ENCODE measurements at places on chromosomes 7 and 10.

GRCh38 chr7:52705768-52706167 is 329.7 kb upstream of the POM121L12 start:
- DNase-seq: no peak

DNA sequence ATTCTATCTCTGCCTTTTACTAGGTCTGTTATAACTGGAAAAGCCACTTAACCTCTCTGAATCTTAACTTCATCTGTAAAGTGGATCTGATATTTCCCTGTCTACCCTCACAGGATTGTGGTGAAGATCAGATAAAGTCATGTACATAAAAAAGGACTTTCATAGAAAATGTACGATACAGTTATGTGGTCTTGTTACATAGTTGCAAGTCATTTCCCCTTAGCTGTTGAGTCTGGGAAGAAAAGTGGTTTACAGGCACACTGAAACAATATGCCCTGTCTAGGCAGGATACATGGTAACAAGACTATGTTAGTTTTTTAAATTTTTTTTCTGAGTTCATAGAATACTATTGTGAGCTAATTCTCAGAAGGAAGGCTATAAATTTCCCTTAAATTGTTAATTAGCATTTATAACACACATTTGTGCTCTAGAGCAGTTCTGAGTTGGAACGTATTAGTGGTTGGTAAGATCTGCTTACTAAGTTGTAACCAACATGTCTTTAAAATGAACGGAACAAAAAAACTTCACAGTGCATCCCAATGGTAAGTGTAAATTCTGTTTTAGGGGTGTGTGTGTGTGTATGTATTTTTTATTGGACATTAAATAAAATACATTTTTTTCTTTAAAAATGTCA is 7.1 kb upstream of the GSTO1 start:
- DNase-seq: no peak

GRCh38 chr7:70193514-70193913 is 595.2 kb downstream of the AUTS2 start:
- no peak for DNase-seq

GRCh38 chr7:138625849-138626230 is 75.3 kb downstream of the SVOPL start:
- DNase-seq: peak; percentile 69

DNA sequence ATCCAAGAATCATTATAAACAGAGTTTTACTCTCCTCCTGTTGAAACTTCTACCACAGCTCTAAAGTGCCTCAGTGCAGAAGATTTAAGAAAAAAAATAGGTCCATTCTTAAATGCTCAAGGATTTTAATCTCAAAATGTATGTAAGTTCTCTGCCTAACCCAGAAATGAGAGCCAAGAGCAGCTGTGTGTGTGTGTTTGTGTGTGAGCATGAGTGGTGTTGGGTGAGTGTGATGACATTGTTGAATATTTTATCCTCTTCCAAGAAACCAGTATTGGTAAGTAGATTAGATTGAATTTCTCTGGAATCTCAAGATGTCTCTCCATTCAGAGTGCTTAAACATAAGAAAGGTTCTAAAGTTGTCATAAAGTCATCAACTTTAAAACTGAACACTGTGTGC is 363.6 kb upstream of the NFE2L3 start:
- no peak for DNase-seq

- DNase-seq: no peak
These were observed 763.4 kb downstream of the KCNMA1 start for GRCh38 chr10:76874176-76874575.
